Activated T-helper 17 cell treated with anti-CD3 and anti-CD28 coated beads, Interleukin-2, amount 50 U/mL, for 72 hours (primary cell): ENCODE measurements at places on chromosomes 11 and 22.

DNA sequence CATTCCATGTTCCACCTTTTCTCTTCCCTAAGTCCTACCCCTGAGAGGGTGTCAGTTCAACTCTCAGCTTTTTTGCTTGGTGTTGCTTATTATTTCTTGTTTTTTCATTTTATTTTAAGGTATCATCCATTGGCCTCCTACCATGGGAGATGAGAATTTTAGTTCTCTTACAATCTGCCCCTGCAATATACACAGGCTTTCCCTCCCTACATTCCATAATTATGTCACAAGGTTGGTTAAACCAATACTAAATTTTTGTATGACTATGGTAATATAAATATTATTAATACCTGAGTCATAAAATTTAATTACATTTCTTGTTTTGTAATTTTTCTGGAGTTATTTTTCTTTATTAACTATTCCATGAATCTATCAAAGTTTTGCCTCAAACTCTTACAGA lies 216.2 kb downstream of the SNX19 start:
- no peak for ATAC-seq

GRCh38 chr11:94932503-94932902 lies 40.9 kb downstream of the CWC15 start:
- no peak for ATAC-seq

- ATAC-seq, result peak; percentile 79
Measured at GRCh38 chr11:63614136-63614671, at the start of gene PLAAT3. PLAAT3 (minus strand) TSS chr11:63614433; CDS start chr11:63614014, 419 bp downstream.

DNA sequence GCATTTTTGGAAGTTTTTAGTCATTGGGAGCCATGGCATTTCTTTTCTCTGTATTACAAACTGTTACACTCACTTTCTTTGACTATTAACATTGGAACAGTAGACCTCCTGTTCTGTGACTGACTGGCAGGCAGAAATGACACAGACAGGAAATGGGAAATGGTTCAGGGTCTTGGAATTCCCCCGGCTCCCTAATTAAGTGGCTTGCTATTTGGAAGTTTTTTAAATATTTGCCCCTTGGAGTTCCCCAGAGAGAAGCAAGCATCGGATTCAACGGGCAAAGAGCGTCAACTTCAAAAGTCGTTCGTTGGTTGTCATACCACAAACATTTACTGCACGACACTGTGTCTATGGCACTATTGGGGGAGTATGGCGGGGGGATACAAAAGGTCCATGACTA lies 1.1 kb upstream of the BIRC2 start:
- ATAC-seq, result peak; percentile 25

GRCh38 chr11:63901660-63902059 lies 15.3 kb downstream of the RCOR2 start:
- ATAC-seq, result no peak

GRCh38 chr11:122229481-122230384 lies 113.7 kb upstream of the BLID start:
- no peak for ATAC-seq

GRCh38 chr11:71240061-71240690 lies 12.2 kb downstream of the SHANK2 start:
- no peak for ATAC-seq

- peak; percentile 83 for ATAC-seq
Measured at GRCh38 chr11:297586-298405, 1.5 kb downstream of the IFITM5 start.
